Activated naive CD8-positive, alpha-beta T cell treated with anti-CD3 and anti-CD28 coated beads for 36 hours (primary cell): ENCODE measurements at places on chromosomes 11 and 22. TPM values are rescaled to one million over a fixed set of nuclear protein-coding genes. Genes with fewer than 3 reads are reported as not detected.
A peak's percentile ranks its signal among the peaks of the same experiment; 100 is the strongest.

TMEM191C gene
- total RNA-seq: 1.3 TPM

DNA sequence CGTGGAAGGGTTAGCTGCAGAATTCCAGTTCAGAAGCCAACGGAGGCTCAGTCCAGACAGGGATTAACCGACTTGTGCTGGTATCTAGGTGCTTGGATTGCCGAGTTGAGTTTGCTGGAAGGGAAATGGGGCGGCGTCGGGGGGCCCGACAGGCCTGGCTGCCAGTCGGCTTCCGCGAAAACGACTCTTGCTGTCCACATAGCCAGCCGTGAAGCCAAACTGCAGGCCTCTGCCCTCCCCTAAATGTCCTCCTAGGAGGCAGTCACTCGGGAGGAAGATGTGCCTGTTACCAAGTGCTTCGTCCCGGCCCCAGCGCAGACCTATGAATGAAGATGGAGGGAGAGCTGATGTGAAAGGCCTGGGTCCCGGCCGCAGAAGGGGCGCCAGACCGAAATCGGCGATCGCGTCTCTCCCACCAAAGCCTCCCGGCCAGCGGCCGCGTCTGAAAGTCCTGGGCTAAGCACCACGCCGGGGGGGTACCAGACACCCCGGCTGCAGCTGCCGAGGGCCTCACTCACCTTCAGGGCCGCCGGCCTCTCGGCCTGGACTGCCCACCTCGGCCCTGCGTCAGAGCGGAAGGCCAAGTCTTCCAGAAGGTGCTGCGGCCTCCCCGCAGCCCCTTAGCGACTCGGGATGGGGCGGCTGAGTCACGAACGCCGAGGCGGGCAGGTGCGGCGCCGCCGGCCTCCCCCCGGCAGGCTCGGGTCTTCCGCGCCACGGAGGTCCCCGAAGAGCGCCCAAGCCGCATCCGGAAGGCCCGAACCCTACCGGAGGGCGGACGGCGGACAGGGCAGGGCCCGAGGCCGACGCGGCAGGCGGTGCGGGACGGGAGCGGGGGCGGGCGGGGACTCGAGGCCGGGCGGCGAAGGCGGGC is 7.5 kb downstream of the DPAGT1 start:
- DNase-seq: peak; percentile 58

- DNase-seq: no peak
Observed at GRCh38 chr11:15730263-15730994, 615.7 kb downstream of the INSC start.

GRCh38 chr11:126695293-126695692 is 305.3 kb downstream of the KIRREL3 start:
- no peak for DNase-seq

DNA sequence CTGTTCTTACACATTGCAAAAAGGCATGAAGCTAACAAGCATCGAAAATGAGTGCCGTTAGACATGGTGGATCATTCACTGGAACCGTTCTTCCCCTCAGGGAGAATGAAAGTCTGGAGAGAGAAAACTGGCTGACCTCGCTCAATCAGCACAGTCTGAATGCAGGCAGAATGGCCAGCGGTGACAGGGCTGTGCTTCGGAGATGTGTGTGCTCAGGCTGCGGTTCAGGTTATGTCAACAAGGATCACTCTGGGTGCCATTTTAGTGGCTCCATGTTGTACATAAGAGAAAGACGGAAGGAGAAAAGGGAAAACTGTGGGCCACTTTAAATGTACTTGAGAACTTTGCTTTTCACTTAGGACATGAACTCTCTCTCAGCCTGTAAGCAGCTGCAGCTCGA is 749.8 kb upstream of the ARHGAP42 start:
- DNase-seq: no peak
